ENCODE measurements at places on chromosomes 12 and 14.
A peak's percentile ranks its signal among the peaks of the same experiment; 100 is the strongest.

GRCh38 chr12:84874125-84874824, 38.3 kb downstream of the SLC6A15 start:
- no peak overlapping the region for H3K4me3 ChIP-seq
- H3K4me1 ChIP-seq: no peaks in the 10 kb centered on the region
- no peaks in the 10 kb centered on the region for H3K36me3 ChIP-seq
- H3K27ac ChIP-seq: no peak overlapping the region
- DNase-seq: peak; percentile 57

DNA sequence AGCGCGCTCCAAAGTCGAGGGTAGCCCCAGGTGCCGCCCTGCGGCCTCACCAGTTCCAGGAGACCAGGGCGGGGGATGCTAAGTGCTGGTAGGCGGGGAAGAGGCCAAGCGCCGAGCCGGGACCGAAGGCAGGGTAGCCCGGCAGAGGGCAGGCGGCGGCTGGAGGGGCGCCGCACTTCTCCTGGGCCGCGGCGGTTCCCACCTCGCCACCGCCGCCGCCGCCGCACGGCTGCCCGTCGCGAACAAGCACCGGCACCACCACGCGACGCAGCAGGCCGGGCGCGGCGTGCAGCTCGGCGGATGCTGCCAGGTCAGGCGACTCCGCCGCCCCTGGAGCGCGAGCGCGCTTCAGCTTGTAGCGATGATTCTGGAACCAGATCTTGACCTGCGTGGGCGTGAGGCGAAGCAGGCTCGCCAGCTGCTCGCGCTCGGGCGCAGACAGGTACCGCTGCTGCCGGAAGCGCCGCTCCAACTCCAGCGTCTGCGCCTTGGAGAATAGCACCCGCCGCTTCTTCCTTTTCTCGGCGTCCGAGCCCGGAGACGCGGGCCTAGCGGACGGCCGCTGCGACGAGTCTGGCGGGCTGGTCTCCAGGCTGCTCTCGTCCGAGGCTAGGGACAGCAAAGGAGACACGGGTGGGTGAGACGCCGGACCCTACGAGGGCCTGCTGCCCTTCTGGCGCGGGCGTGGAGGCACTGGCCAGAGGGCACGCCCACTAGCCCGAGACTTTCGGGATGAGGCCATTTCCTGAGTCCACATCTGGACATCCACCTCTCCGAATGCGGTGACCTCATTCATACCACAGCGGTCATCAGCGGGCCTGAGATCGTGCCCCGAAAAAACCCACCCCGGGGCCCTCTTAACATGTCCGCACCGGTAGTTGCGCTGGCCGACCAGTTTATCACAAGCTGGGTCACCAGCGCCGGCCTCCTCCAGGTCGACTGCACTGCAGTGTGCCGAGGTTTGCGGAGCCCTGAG, 1.3 kb downstream of the NKX2-8 start:
- no peaks in the 10 kb centered on the region for H3K4me1 ChIP-seq
- H3K4me3 ChIP-seq: no peak overlapping the region
- no peak for DNase-seq
- H3K27me3 ChIP-seq: peaks cover 49% of the 10 kb centered on the region

DNA sequence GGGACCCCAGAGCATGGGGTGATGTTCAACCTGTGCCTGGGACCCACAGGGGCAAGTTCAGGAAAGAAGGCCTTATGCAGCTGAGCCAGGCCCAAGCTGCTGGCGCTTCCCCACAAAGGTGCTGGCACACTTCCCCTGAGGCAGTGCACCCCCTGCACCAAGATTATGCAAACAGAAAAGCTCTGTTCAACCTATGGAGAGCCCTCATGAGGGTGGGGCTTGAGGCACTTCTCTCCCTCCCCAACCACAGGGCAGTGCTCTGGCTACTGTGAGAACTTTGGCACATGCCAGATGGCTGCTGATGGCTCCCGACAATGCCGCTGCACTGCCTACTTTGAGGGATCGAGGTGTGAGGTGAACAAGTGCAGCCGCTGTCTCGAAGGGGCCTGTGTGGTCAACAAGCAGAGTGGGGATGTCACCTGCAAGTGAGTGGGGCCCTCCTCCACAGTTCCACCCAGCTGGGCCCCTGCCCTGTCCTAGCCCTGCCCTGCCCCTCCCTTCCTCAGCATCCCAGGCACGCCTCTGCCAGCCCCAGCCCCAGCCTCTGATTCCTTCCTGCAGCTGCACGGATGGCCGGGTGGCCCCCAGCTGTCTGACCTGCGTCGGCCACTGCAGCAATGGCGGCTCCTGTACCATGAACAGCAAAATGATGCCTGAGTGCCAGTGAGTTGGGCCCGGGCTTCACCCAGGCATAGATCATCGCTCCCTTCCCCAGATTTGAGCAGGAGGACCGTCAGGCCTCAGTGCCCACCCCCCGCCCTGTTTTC, 5.5 kb upstream of the NXPH4 start:
- no peak overlapping the region for H3K4me3 ChIP-seq
- DNase-seq: no peak
- H3K36me3 ChIP-seq: peaks cover 18% of the 10 kb centered on the region
- H3K27ac ChIP-seq: peak overlapping the region; percentile 31

GRCh38 chr14:23181946-23182345, 1.5 kb downstream of the SLC7A8 start:
- H3K36me3 ChIP-seq: no peaks in the 10 kb centered on the region
- no peak overlapping the region for H3K27ac ChIP-seq
- no peaks in the 10 kb centered on the region for H3K27me3 ChIP-seq
- peaks cover 25% of the 10 kb centered on the region for H3K4me1 ChIP-seq
- no peak for DNase-seq

- H3K36me3 ChIP-seq: no peaks in the 10 kb centered on the region
- no peak for DNase-seq
Measured at GRCh38 chr12:1435456-1435855, 158.9 kb downstream of the FBXL14 start.
